ENCODE measurements at places on chromosomes 3 and 15. TPM values are rescaled to one million over a fixed set of nuclear protein-coding genes. Genes with fewer than 3 reads are reported as not detected.

IL12A gene
- polyA plus RNA-seq: 2.8 TPM

FEM1B gene
- 49.3 TPM for polyA plus RNA-seq

TMEM108 gene
- 2.8 TPM for polyA plus RNA-seq

DNA sequence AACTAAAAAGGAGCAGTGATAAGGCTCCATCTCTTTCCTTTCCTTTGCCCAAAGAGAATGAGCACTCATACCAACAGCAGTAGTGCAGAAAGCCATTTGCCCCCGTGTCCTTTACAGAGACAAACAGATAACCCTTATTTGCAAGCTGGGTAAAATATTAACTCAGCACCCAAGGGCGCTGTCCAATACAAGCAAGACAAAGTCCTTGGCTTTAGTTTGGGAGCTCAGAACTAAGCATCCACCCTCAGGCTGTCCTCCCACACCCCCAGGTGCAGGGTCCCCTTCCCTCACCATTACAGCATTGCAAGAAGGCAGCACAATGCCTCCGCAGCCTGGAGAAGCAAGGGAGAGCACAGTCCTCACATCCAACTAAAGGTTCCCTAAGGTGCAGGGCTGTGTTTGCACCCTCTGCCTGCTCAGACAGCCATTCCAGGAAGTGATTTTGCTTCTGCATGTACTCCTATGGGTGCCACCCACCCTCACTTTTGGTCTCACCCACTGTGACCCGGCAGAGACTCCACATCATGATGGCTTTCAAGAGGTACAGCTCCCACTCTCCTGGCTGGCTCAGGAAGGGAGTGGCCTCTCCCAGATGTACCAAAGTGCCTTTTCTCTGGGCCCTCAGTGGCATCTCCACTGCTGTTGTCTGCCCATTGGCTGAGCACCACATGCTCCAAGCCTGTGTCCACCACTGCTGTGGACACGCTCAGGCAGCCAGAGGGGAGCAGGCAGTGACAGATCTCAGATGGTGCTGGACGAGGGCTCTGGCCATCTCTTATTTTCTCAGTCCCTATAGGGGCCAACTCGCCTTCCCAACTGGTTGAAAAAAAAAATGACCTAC lies 34.1 kb upstream of the HES1 start:
- no peak overlapping the region for H3K4me3 ChIP-seq
- no peaks in the 10 kb centered on the region for H3K36me3 ChIP-seq
- no peaks in the 10 kb centered on the region for H3K27me3 ChIP-seq
- DNase-seq: no peak
- H3K27ac ChIP-seq: peak overlapping the region; percentile 8

- H3K27ac ChIP-seq: no peak overlapping the region
- H3K4me3 ChIP-seq: no peak overlapping the region
- H3K36me3 ChIP-seq: no peaks in the 10 kb centered on the region
- H3K27me3 ChIP-seq: no peaks in the 10 kb centered on the region
- H3K4me1 ChIP-seq: peaks cover 3% of the 10 kb centered on the region
- DNase-seq: no peak
These were observed 4.4 kb upstream of the MAPK6 start for GRCh38 chr15:52014616-52015015.

GRCh38 chr3:156516284-156516683 lies 38.6 kb downstream of the SSR3 start:
- no peak overlapping the region for H3K27ac ChIP-seq
- no peak overlapping the region for H3K4me3 ChIP-seq
- DNase-seq: no peak
- no peaks in the 10 kb centered on the region for H3K4me1 ChIP-seq
